Stimulated activated CD4-positive, alpha-beta T cell treated with anti-CD3 and anti-CD28 coated beads, Interleukin-1b, Interleukin-23, amount 100 ng/mL, for 48 hours (primary cell): ENCODE measurements at places on chromosomes 2 and 18.

- DNase-seq: no peak
Measured at GRCh38 chr2:179569831-179570233, 291.6 kb downstream of the ZNF385B start.

DNA sequence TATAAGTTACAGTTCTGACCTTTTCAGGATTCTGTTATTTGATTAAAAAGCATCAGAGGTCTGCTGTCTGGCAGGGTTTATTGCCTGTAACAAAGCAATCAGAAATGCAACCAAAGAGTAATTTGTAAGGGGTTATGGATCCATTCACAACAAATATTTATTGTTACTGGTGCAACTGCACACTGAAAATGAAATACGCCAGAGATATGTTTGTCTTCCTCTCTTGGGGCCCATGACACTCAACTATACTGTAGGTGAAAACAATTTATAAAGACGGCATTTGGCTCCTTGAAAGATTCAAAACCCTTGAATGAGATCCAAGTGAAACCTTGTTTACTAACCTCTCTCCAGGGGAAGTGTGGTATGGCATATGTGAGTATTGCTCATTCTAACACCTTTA lies 452.2 kb downstream of the MBD2 start:
- DNase-seq: no peak

DNA sequence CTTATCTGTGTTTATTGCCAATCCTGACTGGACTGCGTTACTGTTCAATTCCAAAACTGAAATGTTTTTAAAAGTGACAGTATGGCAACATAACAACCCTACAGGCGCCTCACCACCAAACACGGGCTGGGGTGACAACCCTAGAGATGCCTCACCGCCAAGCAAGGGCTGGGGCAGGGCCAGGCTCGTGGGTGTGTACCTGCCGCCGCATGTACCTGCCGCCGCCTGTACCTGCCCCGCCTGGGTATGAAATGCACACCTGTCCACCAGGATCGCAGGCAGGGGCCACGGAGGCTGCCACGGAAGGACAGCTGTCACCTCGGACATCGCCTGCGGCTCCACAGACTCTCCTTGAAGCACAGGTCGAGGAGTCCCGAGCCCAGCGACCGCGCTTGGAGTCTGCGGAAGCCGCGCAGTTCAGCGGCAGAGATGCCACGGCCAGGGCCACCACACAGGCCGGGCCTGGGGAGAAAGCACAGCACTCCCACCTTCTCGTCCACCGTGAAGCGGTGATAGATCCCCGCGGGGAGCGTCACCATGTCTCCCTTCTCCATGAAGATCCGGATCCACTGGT lies 18.9 kb downstream of the ADI1 start:
- no peak for DNase-seq

- no peak for DNase-seq
Measured at GRCh38 chr2:183729380-183729779, 605.1 kb downstream of the NUP35 start.

- DNase-seq: no peak
Measured at GRCh38 chr18:45788861-45789260, 36.6 kb upstream of the SIGLEC15 start.

DNA sequence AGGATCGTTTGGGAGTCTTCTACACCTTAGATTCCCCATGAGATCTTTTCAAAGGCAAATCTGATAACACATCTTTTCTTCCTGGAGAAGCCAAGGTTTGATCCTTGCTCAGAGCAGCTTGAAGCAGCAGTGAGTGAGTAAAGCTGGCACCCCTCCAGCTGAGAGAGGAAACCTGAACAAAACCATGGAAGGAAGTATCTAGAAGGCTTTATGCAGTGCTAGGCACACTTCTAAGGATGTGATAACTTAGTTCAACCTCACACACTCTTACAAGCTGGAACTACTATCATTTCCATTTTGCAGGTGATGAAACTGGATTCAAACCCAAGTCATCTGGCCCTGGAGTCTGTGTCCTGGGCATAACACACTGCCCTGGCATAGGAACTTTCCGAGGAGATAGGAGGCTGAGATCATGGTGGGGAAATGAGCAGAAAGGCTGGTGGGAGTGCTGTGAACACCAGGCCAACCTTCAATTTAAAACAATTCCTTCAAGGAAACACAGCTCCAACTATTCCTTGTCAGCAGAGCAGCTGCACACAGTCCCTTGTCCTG lies 71.2 kb downstream of the CTAGE1 start:
- DNase-seq: no peak

DNA sequence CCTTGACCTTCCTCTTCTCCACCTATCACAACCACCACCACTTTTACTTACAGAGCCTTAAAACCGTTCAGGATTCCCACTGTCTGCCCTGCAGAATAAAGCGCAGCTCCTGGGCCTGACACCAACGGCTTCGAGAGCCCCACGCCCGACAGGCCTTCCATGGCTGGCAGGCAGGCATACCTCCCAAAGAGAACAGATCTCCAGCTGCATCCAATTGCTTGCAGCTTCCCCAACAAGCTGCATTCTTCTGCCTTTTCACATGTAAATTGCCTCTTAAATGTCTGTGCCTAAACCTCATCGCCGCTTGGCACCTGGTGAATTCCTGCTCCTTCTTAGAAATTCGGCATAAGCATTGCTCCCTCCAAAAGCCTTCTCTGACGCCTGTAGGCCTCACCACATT lies 31.5 kb upstream of the FAM124B start:
- DNase-seq: no peak
